ENCODE measurements at places on chromosomes 11 and 22.
A peak's percentile ranks its signal among the peaks of the same experiment; 100 is the strongest.

- no peak for DNase-seq
These were observed 120.0 kb downstream of the SLC17A6 start for GRCh38 chr11:22458161-22458560.

DNA sequence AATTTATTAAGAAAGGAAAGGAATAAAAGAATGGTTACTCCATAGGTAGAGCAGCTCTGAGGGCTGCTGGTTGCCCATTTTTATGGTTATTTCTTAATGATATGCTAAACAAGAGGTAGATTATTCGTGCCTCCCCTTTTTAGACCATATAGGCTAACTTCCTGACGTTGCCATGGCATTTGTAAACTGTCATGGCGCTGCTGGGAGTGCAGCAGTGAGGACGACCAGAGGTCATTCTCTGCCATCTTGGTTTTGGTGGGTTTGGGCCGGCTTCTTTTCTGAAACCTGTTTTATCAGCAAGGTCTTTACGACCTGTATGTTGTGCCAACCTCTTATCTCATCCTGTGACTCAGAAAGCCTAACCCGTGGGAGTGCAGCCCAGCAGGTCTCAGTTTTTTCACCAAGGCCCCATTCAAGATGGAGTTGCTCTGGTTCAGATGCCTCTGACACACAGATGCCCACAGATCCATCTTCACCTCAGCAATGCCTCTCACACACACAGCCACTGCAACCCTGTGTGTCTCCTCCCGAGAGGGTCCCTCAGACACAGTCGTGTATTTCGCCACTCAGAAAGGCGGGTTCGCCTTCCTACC is 16.4 kb upstream of the JAM3 start:
- DNase-seq, result no peak

GRCh38 chr11:20597680-20598484 is 1.5 kb upstream of the SLC6A5 start:
- no peak for DNase-seq

- no peak for DNase-seq
These were observed 335.1 kb upstream of the API5 start for GRCh38 chr11:42976636-42977217.

GRCh38 chr22:36856121-36856791 is 4.5 kb upstream of the NCF4 start:
- DNase-seq, result peak; percentile 82

- DNase-seq, result no peak
These were observed 94.5 kb downstream of the RPS6KA4 start for GRCh38 chr11:64453466-64453865.

GRCh38 chr11:107372439-107372838 is 85.2 kb downstream of the CWF19L2 start:
- no peak for DNase-seq

GRCh38 chr22:39348909-39349505 is 784 bp upstream of the SYNGR1 start:
- no peak for DNase-seq

- no peak for DNase-seq
These were observed 8.8 kb downstream of the CRY2 start for GRCh38 chr11:45856044-45856468.

DNA sequence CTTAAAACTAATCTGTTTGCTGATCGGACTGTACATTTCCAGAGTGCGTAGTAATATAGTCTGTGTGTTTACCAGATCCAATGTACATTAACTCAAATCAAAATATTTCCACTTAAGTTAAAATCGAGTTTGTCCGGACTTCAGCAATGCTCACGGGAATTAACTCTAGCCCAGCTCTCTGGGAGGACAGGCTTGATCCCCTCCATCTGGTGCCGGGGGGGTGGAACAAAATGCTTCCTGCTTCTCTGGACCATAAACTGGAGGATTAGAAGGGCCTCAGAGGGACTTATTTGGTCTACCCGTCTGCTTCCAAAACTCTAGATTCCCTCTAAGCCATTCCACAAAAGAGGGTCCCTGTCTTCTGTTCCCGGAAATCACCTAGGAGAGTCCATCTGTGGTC is 511.2 kb downstream of the BUD13 start:
- no peak for DNase-seq

GRCh38 chr11:43908683-43909082 is 28.1 kb downstream of the ALKBH3 start:
- DNase-seq, result no peak

- DNase-seq, result peak; percentile 48
These were observed 31.7 kb downstream of the ADAMTS15 start for GRCh38 chr11:130480186-130480585.

- no peak for DNase-seq
These were observed 1.9 kb downstream of the ZFTA start for GRCh38 chr11:63766531-63767235.

DNA sequence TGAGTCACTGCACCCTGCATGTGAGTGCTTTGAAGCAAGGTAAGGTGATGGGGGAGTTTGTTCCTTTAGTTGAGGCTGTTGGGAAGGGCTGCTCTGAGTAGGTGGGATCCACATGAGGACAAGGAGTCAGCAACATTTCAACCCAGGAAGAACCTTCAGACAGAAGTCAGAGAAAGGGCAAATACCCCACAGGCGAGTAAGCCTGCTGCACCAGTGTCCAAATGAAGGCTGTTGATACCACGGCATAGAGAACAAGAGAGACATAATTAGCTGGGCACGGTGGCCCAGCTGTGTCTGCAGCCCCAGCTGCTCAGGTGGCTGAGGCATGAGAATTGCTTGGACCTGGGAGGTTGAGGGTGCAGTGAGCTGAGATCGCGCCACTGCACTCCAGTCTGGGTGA is 54.3 kb upstream of the CLMP start:
- peak; percentile 27 for DNase-seq

- no peak for DNase-seq
These were observed 140.2 kb downstream of the SPATA19 start for GRCh38 chr11:133705074-133705648.

Measured in iris pigment epithelial cell (primary cell).